ENCODE measurements at places on chromosomes 2 and 18.

- no peaks in the 10 kb centered on the region for H3K27me3 ChIP-seq
- H3K4me3 ChIP-seq: no peak overlapping the region
- H3K36me3 ChIP-seq: no peaks in the 10 kb centered on the region
- no peaks in the 10 kb centered on the region for H3K4me1 ChIP-seq
- H3K27ac ChIP-seq: no peak overlapping the region
These were observed 91.4 kb downstream of the MAPK4 start for GRCh38 chr18:50651334-50651733.

DNA sequence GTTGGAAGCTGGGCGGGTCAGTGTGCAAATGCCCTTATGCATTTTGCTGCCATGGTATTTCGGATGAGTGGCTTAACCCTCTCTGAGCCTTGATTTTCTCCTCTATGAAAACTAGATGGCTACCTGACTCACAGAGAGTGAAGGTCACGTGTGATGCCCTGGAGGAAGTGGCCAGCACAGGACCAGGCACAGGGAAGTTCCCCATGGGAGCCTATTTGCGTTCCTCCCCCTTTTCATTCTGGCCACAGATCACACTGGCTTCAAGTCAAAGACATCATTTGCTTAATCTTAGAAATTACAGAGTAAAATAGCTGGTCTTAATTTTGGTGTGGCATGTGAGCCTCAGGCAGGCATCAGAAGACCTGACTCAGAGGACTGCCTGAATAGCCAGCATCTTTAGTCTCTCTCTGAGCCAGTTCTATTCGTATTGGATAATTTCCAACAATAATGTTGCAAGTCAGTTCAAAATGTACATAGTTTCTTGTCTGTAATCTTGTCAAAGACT lies 57.6 kb upstream of the CD302 start:
- peaks cover 43% of the 10 kb centered on the region for H3K36me3 ChIP-seq
- no peaks in the 10 kb centered on the region for H3K4me1 ChIP-seq
- no peaks in the 10 kb centered on the region for H3K27me3 ChIP-seq
- H3K4me3 ChIP-seq: no peak overlapping the region
- no peak overlapping the region for H3K27ac ChIP-seq

- no peak overlapping the region for H3K27ac ChIP-seq
- no peaks in the 10 kb centered on the region for H3K4me1 ChIP-seq
- no peak overlapping the region for H3K4me3 ChIP-seq
- no peaks in the 10 kb centered on the region for H3K27me3 ChIP-seq
- no peaks in the 10 kb centered on the region for H3K36me3 ChIP-seq
These were observed 44.2 kb upstream of the SLC39A10 start for GRCh38 chr2:195612611-195613495.

DNA sequence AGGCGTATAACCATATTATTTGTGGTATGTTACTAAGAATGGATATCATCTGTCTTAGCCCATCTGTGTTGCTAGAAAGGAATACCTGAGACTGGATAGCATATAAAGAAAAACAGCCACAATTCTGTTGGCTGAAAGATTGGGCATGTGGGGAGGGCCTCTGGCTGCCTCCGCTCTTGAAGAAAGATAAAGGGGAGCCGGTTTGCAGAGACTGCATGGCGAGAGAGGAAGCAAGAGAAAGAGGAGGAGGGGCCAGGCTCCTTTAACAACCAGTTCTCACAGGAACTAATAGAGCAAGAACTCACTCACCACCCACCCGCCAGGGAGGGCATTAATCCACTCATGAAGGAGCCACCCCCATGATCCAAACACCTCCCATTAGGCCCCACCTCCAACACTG lies 29.2 kb upstream of the UXS1 start:
- no peaks in the 10 kb centered on the region for H3K27me3 ChIP-seq
- no peak overlapping the region for H3K27ac ChIP-seq
- DNase-seq: no peak
- H3K4me3 ChIP-seq: no peak overlapping the region

GRCh38 chr2:181004647-181005325 lies 24.4 kb downstream of the UBE2E3 start:
- no peak overlapping the region for H3K4me3 ChIP-seq
- H3K4me1 ChIP-seq: no peaks in the 10 kb centered on the region
- no peak overlapping the region for H3K27ac ChIP-seq
- no peak for DNase-seq
- no peaks in the 10 kb centered on the region for H3K27me3 ChIP-seq

GRCh38 chr18:3422905-3423304 lies 27.1 kb upstream of the TGIF1 start:
- no peaks in the 10 kb centered on the region for H3K4me1 ChIP-seq
- H3K36me3 ChIP-seq: no peaks in the 10 kb centered on the region
- H3K4me3 ChIP-seq: no peak overlapping the region
- no peaks in the 10 kb centered on the region for H3K27me3 ChIP-seq
- no peak overlapping the region for H3K27ac ChIP-seq

DNA sequence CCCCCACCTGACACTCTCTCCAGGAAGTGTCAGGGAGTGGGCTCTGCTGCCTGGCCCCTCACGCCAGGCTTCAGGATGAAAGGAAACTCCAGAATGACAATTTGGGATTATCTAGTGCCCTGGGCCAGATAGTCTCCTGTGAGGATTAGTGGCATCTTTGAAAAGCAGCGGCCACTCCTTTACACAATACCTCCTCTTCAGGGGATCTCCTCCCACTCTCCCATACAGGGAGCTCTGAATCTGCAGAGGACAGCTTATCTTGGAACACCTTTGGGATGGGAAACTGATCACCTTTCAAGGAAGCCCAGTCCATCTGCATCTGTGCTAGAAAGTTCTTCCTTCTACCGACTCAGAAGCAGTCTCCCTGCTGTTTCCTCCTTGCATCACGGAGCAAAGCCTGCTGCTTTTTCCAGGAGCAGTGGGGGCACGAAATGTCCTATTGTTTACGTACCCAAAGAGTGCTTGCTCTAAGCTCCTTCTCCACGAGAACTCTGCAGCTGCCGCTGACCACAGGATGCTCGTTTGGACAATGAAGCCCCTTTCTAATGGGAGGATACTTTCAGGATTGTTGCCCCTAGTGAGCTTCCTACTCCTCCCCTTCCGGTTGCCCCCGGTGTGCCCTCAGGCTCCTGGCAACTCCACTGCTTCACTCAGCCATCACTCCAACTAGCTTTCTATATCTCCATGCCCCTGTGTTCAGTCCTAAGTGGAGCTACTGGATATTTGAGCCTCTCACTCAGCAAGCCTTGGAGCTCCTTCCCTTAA lies 31.5 kb downstream of the SIX3 start:
- H3K27ac ChIP-seq: no peak overlapping the region
- peaks cover 4% of the 10 kb centered on the region for H3K27me3 ChIP-seq
- H3K36me3 ChIP-seq: no peaks in the 10 kb centered on the region

DNA sequence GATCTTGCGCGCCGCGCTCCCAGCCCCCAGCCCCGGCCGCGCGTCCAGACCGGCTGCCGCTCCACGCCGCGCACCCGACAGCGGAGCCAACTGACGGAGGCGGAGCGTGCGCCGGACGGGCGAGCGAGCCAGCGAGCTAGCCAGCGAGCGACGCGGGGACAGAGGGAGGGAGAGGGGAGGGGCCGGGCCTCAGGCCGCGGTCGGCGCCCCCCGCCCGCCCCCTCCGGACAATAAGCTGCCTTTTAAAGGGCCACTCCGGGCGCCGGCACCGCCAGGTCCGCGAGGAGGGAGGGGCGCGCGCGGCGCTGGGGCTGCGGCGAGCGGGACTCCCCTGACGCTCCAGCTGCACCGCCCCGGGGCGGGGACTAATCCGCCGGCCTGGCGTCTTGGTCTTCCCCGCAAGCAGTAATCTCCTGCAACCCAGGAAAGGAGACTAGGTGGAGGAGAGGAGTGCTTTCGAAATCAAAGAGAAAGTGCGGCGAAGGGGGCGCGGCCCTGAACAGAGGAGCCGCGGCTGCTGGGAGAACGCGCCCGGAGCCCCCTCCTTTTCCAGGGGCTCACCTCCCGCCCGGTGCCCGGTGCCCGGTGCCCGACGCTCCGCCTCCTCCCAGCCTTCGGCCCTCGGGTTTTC lies at the start of gene BIN1:
Gene BIN1, minus strand, starts transcription at position 164 of the 631 bp plus-strand sequence. CDS start 211 bp downstream, outside the sequence.
- H3K4me3 ChIP-seq: peak within 1 kb of the TSS; percentile 88
- H3K27ac ChIP-seq: peak within 1 kb of the TSS; percentile 25
- H3K36me3 ChIP-seq: no peaks in the 10 kb centered on the region
- peaks cover 9% of the 10 kb centered on the region for H3K27me3 ChIP-seq
- peak; percentile 60 for DNase-seq

- no peak overlapping the region for H3K27ac ChIP-seq
- H3K4me1 ChIP-seq: no peaks in the 10 kb centered on the region
- H3K36me3 ChIP-seq: no peaks in the 10 kb centered on the region
- no peak for DNase-seq
- H3K4me3 ChIP-seq: no peak overlapping the region
These were observed 228.2 kb downstream of the CCDC178 start for GRCh38 chr18:33212363-33212762.

- H3K4me1 ChIP-seq: peaks cover 7% of the 10 kb centered on the region
- no peak overlapping the region for H3K27ac ChIP-seq
- H3K36me3 ChIP-seq: peaks cover 75% of the 10 kb centered on the region
- DNase-seq: no peak
- H3K27me3 ChIP-seq: no peaks in the 10 kb centered on the region
These were observed 61.1 kb downstream of the COA5 start for GRCh38 chr2:98547092-98547790.
